ENCODE measurements at places on chromosomes 5 and 9. TPM values are rescaled to one million over a fixed set of nuclear protein-coding genes. Genes with fewer than 3 reads are reported as not detected.

GRCh38 chr9:115665519-115665918, 488.1 kb upstream of the PAPPA start:
- no peaks in the 10 kb centered on the region for H3K36me3 ChIP-seq
- H3K4me1 ChIP-seq = no peaks in the 10 kb centered on the region
- peaks cover 5% of the 10 kb centered on the region for H3K27me3 ChIP-seq

Gene CATSPER3
- 0.32 TPM for total RNA-seq

GRCh38 chr5:149073213-149073612, 10.4 kb upstream of the SH3TC2 start:
- no peak overlapping the region for H3K4me3 ChIP-seq
- no peak for DNase-seq
- H3K27me3 ChIP-seq = peaks cover 17% of the 10 kb centered on the region
- no peak overlapping the region for H3K27ac ChIP-seq
- no peaks in the 10 kb centered on the region for H3K36me3 ChIP-seq

- no peak overlapping the region for H3K4me3 ChIP-seq
- H3K27me3 ChIP-seq = no peaks in the 10 kb centered on the region
- H3K4me1 ChIP-seq = no peaks in the 10 kb centered on the region
- DNase-seq = no peak
- H3K36me3 ChIP-seq = no peaks in the 10 kb centered on the region
Measured at GRCh38 chr9:10701906-10702305, 89.1 kb upstream of the PTPRD start.

DNA sequence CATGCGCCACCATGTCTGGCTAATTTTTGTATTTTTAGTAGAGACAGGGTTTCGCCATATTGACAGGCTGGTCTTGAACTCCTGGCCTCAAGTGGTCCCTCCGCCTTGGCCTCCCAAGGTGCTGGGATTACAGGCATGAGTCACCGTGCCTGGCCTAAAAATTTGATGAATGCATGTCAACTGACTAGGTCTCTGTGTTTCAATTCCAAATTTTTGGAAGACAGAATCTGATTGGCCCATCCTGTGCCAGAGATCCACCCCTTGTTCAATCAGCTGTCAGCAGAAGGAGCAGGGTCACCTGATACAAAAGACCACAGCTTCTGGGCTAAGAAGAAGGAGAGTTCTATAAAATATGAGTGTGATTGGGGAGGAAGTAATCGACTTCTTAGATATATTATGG, 43.5 kb upstream of the COL15A1 start:
- H3K27me3 ChIP-seq = peaks cover 10% of the 10 kb centered on the region
- no peak for DNase-seq
- H3K4me3 ChIP-seq = no peak overlapping the region
- H3K4me1 ChIP-seq = peaks cover 9% of the 10 kb centered on the region
- H3K36me3 ChIP-seq = no peaks in the 10 kb centered on the region

- DNase-seq = no peak
- no peak overlapping the region for H3K4me3 ChIP-seq
- H3K4me1 ChIP-seq = peaks cover 61% of the 10 kb centered on the region
Measured at GRCh38 chr9:104986096-104986495, 58.1 kb upstream of the ABCA1 start.

DNA sequence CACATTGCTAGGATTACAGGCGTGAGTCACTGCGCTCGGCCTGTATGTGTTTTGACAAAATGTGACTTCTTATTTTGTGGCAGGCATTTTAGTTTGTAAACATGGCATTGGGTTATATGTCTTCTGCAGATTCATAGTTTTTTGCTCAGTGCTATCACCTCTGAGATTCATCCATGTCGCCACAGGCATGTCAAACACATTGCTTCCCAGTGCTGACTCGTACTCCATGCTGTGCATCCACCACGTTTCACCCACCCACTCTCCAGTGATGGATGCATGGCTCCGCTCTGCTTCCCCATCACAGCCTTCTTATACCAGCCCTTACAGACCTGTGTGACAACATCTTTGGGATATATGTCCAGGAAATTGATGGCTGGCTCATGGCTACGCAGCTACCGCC, 158.8 kb downstream of the GAS1 start:
- no peaks in the 10 kb centered on the region for H3K36me3 ChIP-seq
- no peaks in the 10 kb centered on the region for H3K4me1 ChIP-seq
- H3K4me3 ChIP-seq = no peak overlapping the region
- no peak for DNase-seq
- H3K27ac ChIP-seq = no peak overlapping the region

- H3K4me1 ChIP-seq = no peaks in the 10 kb centered on the region
- H3K27ac ChIP-seq = no peak overlapping the region
- DNase-seq = no peak
- H3K4me3 ChIP-seq = no peak overlapping the region
- H3K27me3 ChIP-seq = no peaks in the 10 kb centered on the region
Measured at GRCh38 chr5:125950012-125950615, 473.1 kb upstream of the GRAMD2B start.

Gene HSPB3
- total RNA-seq = not detected

GRCh38 chr5:95760273-95761191, 29.4 kb downstream of the RHOBTB3 start:
- peak overlapping the region; percentile 36 for H3K4me3 ChIP-seq
- peak overlapping the region; percentile 47 for H3K27ac ChIP-seq
- H3K36me3 ChIP-seq = no peaks in the 10 kb centered on the region
- no peaks in the 10 kb centered on the region for H3K27me3 ChIP-seq

Gene SPATA9
- not detected for total RNA-seq

Gene SLC36A2
- total RNA-seq = not detected

Gene C5orf58
- total RNA-seq = not detected

- H3K27ac ChIP-seq = no peak overlapping the region
- no peaks in the 10 kb centered on the region for H3K36me3 ChIP-seq
- peaks cover 3% of the 10 kb centered on the region for H3K4me1 ChIP-seq
- H3K27me3 ChIP-seq = no peaks in the 10 kb centered on the region
- DNase-seq = no peak
Measured at GRCh38 chr9:133490201-133490681, 11.3 kb upstream of the SLC2A6 start.

DNA sequence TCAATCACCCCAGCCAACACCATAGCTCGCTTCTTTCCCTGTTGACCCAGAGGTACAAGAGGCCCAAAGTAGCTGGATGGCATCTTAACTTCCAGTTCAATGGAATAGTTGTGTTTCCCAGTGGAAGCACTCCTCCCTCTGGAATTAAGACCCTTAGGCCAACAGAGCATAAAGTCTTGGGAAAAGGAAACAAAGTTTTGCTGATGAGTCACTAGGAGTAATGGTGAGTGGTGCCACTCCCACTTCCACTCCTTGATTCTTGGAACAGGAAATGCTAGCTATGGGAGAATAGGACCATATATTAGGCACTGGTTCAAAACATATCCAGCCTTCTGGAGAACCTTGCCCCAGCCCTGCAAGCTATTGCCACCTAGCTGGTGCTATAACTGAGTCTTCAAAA, 44.7 kb upstream of the LMX1B start:
- H3K4me1 ChIP-seq = no peaks in the 10 kb centered on the region
- no peaks in the 10 kb centered on the region for H3K36me3 ChIP-seq
- no peak for DNase-seq
- no peak overlapping the region for H3K4me3 ChIP-seq

All from activated naive CD4-positive, alpha-beta T cell treated with anti-CD3 and anti-CD28 coated beads for 36 hours (primary cell).